Fibroblast of skin of scalp (primary cell): ENCODE measurements at places on chromosomes 7 and 10.

DNA sequence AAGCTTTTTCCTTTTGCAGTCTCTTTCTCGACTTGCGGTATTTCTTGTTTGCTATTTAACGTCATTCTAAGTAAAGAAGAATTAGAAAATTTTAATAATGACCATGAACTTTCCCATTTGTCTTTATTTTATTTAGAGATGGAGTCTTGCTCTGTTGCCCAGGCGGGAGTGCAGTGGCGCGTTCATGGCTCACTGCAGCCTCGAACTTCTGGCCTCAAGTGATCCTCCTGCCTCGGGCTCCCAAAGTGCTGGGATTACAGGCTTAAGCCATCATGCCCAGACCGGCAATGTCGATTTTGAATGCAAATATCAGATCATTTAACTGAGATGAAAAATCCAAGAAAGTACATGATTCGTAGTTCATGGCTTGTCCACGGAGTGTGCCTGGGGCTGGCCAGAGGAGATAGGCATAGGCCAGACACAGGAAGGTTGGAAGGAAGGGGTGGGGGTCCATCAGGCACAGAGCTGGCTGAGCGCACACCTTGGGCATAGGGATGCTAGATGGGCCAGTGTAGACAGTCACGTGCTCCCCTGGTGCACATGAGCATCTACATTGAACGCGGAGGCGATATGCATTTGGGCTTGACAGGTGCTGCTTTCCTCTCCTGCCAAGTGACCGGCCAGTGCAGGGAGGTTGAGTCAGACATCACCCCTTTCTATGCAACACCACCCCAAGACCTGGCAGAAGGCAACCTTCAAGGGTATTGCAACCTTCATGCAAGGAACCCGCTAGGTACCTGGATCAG lies 38.9 kb upstream of the DAGLB start:
- DNase-seq: no peak

DNA sequence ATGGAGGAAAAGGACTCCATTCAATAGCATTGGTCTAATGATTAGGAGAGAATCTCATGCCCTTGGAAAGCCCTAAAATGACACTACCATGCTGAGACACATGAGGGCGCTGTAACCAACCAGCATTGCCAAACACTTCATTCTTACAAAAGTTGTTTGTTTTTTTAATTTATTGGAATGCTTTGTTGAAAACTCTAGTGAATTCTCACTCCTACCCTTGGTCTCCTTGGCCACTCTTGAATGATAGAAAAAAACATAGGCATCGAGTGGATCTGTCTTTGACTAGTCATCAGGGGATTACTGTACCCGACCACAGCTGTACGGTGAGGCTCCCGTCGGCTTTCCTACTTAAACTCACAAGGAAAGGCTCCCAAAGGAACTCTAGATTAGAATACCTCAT lies 29.3 kb upstream of the ADD3 start:
- peak; percentile 83 for DNase-seq

GRCh38 chr7:25686493-25686892 lies 458.2 kb upstream of the NPVF start:
- no peak for DNase-seq

DNA sequence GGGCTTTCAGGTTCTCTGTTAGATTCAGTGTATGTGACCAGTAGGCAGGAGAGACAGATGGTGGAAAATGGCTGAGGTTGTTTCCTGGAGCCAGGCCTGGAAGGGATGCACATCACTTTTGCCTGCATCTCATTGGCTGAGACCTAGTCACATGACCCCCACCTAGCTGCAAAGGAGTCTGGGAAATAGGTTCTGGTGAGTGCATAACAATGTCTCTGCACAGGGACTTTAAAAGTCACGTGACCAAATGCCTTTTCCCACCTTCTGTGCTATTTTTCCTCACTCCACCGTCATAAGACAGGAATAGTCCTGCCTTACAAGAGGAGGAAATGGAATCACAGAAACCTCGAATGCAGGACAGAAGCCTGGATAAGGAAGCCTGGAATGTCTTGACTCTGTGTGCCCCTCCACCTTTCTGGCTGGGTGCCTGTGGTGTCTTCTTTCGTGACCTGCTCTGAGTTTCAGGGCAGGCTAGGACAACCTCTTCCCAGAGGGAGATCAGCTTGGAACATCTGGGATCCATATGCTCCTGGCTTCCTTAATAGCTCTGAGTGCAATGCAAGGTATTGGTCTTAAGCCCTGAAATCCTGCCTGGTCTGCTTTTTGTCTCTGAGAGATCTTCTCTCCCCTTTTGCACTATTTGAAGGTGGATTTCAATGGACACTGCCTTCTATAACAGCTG lies 139.9 kb upstream of the ZNF438 start:
- DNase-seq: peak; percentile 53

DNA sequence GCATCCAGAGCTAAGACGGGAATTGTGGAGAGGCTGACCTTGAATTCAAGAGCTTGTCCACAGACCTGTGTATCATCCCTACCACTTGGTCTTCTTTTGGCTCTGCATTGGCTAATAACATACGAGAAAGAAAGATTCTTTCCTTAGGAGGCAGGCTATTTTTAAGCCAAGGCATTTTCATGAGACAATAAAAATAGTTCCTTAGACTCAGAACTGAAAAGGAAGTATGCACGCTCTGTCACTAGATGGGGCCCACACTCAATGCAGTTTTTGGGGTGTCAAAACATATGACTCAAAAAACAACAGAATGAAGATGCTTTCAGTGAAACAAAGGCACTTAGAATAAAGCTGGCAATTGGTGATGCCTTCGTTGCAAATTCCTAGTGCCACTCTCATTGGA lies 265.9 kb upstream of the DGKB start:
- peak; percentile 7 for DNase-seq

- DNase-seq: no peak
Measured at GRCh38 chr7:8592167-8592566, 158.8 kb downstream of the NXPH1 start.

DNA sequence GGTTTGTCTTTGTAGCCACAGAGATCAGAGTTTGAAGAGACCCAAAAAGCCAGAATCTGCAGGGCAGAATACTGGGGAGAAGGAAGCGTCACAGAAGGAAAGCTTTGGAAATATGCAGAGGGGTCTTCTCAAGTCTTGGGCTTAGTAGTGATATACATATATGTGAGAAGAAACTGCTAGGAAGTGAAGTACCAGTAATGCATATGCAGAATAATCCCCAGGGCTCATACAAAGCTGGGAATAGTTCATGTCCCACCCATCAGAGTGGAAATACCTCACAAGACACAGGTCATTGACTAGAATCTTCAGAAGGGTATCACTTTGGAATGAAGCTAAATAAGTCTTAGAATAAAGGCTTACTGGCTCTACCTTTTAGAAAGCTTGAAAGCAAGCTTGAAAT lies 39.6 kb downstream of the C10orf71 start:
- DNase-seq: no peak

DNA sequence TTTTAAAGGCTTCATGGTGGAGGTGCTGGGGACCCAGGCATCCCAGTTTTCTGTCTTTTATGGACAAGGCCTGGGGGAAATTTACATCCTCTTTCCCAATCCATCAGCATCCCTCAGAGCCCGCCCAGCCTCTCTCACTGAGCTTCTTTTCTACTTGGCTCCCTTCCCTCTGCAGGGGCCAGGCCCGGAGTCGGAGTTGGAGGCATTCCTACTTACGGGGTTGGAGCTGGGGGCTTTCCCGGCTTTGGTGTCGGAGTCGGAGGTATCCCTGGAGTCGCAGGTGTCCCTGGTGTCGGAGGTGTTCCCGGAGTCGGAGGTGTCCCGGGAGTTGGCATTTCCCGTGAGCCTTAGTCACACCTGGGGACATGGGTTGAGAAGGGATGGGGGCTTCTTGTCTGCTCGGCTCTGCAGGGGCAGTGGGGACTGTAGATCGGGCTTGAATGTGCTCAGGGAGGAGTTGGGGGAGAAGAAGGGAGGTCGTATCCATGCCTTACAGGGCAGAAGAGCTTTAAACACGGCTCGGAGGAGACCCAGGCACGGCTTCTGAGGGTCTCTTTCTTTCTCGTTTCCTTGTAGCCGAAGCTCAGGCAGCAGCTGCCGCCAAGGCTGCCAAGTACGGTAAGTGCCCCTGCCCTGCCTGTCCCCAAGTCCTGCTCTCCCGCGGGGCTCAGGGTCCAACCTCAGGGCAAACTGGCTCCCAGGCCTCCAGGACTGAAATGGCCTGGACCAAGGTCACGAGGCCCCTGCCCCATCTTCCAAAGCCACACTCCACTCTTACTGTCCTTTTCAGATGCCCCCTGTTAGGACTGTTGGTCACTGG lies 27.3 kb upstream of the LIMK1 start:
- no peak for DNase-seq

DNA sequence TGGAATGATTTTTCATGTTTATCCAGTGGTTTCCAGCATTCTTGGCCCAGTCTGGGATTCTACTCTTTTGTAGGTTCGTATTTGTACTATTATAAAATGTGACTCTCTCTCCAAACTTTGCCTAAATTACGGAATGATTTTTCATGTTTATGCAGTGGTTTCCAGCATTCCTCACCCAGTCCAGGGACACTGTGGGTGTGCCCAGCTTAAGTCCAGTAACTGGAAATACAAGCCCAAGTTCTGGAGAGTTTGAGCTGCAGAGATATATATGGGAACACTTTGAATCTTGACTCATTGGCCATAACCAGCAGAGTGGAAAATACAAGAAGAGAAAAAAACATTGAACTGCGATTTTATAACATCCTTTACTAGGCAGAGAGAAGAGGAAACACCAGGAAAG lies 5.9 kb upstream of the MAGI2 start:
- DNase-seq: no peak

GRCh38 chr7:134333943-134334342 lies 17.2 kb upstream of the SLC35B4 start:
- no peak for DNase-seq

DNA sequence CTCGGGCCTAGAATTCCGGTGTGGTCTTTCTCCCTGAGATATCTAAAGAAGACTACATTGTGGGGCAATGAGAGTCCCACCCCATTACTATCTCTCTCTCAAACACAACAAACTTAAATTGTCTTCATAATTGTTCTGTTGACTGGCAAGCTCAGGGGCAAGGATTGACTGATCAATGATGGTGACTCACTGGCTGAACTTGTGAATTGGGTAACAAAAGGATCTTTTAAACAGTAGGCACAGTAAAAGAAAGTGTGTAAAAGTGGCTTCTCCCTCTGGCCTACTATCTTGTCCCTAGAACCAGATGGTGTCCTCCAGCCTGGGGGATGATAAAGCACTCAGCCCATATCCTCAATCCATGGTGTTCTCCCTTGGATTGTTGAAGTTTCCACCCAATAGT lies 63.1 kb upstream of the RAPGEF5 start:
- no peak for DNase-seq

DNA sequence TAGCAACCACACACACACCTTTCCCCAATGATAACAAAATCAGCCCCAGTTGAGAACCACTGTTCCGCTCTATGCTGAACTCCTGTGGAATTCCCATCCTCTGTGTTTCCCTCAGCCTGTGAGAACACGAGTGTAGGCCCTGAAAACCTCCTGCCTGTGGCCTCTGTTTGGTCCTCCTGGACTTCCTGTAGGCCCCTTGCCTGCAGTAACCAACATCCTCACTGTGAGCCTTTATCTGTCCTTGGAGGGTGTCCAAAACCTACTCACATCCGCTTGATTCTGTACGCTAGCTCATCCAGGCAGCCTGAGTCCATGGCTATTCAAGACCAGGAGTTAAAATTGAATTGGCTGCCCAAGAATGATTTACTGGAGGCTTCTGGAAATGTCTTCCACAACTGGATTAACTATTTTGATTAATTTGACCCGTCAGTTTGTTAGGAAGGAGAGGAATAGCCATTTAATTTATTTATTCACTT lies 149.8 kb downstream of the AKR1D1 start:
- DNase-seq: no peak

DNA sequence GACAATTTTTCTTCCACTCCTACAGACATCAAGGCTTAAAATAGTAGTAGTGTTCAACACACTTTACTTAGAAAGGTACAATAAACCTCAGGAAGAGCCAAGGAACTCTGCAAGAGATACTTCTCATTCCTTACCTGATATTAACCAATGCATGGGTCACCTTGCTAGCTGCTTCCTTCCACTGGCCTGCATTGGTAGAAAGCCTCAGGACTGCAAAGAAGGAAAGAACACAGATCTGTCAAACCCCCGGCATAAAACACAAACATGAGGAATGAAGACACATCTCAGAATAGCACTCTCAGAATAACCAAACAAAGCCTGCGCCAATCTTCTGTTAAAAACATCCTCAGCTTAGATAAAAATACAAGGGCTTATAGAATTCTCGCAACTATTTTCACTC lies 96.1 kb upstream of the KCNIP2 start:
- DNase-seq: peak; percentile 13

GRCh38 chr10:66784770-66785169 lies 141.1 kb upstream of the LRRTM3 start:
- peak; percentile 22 for DNase-seq

- no peak for DNase-seq
Measured at GRCh38 chr7:104196161-104196560, 11.7 kb downstream of the ORC5 start.

GRCh38 chr7:106372595-106373318 lies 88.0 kb upstream of the NAMPT start:
- DNase-seq: no peak

DNA sequence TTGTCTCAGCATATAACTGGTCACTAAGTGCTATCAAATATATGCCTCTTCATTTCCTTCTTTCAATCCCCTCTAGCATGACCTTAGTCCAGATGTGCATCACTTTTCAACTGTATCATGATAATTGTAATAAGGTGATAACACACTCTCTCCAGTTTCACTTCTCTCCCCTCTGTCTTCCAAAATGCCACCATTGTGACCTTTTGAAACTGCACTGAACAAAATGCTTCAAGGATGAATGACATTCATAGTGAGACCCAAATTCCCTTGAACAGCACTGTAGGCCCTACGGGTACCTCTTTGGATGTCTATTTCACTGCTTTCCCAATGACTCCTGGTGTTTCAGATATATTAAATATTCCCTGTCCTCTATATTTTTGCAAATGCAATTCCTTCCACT lies 224.8 kb downstream of the DNAJB9 start:
- DNase-seq: no peak

DNA sequence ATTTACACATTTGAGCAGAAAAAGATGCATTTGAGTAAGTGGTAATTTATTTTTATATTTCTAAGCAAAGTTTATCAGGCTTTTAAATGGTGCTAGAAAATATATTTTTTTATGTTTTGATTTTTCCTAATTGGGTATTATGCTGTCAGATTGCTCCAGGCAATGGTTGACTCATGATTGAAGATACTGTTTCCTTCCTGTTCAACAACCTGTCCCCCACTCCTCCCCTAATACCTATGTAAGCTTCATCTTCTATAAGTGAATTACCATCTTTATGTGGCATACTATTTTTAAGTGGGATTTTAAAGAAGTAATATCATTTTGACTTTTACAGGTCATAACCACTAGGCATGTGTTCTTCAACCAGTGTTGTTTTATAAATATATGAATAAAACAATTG lies 21.4 kb downstream of the TSPAN13 start:
- DNase-seq: no peak

GRCh38 chr7:16114071-16114470 lies 307.3 kb downstream of the CRPPA start:
- no peak for DNase-seq

- no peak for DNase-seq
Measured at GRCh38 chr10:61912981-61913380, 11.5 kb downstream of the ARID5B start.
